Stimulated activated CD4-positive, alpha-beta T cell treated with anti-CD3 and anti-CD28 coated beads, Interleukin-15, amount 100 ng/mL, for 1 hour (primary cell): ENCODE measurements at places on chromosomes 6 and 20.

DNA sequence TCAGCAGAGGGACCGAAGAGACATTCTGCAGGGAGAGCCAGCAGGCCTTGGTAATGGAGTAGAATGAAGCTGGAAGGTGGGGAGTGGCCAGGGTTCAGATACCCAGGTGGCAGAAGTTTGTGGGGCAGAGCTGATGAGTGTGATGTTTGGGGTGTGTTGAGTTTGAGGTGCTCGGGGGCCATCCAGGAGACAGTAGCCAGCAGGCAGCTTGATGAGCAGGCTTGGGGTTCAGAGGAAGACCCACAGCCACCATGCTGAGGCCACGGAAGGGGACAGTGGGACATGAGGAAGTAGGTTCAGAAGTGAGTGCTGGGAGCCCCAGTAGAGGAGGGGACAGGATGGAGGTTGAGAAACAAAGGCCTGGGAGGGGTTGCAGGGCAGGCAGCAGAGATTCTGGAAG is 11.1 kb upstream of the FOXS1 start:
- DNase-seq: no peak

DNA sequence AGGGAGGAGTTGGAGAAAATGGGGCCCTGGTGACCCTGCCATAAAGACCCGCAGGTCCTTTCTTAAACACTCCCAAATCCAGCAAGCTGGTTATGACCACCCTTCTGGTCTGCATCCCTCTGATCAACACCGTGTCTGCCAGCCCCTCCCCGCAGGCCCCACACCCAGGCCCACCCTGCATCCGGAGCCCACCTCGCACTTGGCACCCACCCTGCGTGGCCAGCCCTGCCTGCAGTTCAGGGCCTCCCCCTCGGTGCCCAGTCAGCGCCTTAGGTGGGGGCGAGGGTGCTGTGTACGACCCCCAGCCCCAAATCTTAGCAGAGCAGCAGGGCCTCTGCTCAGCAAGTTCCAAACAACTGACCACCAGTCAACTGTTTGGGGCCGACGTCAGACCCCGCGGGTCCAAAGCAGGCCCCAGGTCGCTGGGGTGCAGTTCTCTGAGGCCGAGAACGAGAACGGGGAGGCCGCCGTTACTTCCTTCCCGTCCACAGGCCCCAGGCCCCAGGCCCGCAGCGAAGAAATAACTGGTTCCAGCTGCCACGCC is 1.2 kb downstream of the ACSS1 start:
- DNase-seq: no peak

DNA sequence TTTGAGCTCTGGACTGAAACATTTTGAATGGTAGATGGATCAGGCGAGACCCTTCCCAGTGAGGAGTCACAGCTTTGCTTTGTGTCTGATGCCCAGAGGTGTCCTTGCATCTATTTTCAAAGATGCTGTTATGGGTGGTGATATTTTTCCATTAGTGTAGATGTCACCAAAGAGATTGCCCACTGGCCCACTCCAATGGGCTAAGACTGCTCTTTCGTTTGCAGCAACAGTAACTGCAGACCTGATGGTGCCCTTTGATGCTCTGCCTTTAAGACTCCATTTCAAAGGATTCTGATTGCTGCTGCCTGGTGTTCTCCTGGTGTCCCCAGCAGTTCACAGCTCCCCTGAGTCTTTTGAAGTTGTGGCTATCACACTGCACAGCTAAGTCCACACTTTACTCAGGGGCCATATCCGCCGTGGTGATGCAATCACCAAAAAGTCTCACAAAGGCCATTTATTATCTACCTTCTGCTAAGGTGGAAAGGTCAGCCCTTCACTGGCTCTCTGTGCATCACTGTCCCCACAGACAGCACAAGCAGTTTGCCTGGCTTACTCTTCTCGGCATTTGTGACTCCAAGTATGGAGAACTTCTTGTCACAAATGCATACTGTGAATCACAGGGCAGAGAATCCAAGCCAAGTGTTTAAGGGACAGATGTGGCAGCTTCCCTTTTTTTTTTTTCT is 56.4 kb downstream of the NOX3 start:
- no peak for DNase-seq

DNA sequence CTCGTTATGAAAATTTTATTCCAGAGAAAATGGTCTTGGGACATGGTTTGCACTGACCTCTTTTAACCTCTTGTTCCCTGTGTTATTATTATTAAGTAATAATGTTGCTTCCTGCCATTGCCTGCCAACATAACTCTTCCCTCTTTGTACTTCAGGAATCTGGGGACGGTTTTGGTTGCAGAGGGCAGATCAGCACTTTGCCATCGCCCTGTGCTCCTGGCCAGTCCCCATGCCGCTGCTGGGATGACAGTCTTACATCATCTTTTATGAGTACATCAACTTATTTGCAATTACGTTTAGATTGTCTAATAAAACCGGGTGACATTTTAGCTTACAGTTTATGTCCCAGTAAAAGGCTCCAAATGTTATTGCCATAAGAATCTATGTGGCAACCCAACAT is 157.2 kb downstream of the CDH26 start:
- DNase-seq: no peak

GRCh38 chr6:29992807-29993206 is 50.5 kb downstream of the HLA-A start:
- no peak for DNase-seq

GRCh38 chr20:46400253-46400652 is 6.2 kb downstream of the ELMO2 start:
- no peak for DNase-seq

DNA sequence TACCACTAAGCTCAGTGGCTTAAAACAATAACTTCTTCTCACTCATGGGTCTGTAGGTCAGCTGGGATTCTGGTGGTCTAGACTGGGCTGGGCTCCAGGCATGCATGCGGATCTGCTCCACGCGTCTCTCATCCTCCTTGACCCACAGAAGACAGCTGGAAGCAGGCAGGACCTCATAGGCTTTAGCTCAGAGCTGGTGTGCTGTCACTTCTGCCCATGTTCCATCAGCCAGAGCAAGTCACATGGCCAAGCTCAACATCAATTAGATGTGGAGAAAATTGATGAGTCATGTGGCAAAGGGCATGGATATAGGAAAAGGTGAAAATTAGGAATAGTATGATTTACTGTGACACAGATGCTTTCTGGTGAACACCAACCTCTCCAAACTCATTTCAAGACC is 57.4 kb upstream of the PSMF1 start:
- no peak for DNase-seq

- DNase-seq: no peak
Measured at GRCh38 chr20:23753194-23753548, 2.4 kb upstream of the CST1 start.

- DNase-seq: no peak
Measured at GRCh38 chr20:20365480-20366161, 2.3 kb upstream of the INSM1 start.

GRCh38 chr6:4303638-4304037 is 168.3 kb upstream of the ECI2 start:
- DNase-seq: no peak

GRCh38 chr6:9540534-9541126 is 874.2 kb downstream of the TFAP2A start:
- no peak for DNase-seq

DNA sequence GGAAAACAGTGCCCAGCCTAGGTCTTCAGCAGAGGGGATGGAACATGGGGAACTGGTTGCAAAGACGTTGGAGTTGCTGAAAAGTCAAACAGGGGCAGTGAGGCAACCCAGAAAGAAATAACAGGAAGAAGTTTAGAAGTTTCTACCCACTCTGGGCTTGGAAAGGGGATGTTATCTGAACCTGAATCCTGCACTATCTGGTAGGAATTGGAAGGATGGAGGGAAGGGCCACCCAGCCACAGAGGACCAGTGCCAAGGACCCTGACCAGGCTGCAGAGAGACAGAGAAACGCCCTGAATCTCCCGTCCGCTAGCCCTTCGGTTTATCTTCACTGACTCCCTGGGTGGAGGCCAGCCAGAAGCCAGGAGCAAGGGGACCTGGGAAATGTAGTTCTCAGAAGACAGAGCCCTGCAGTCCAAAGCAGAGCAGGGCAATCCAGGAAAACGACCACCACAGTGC is 217.3 kb upstream of the RREB1 start:
- no peak for DNase-seq

DNA sequence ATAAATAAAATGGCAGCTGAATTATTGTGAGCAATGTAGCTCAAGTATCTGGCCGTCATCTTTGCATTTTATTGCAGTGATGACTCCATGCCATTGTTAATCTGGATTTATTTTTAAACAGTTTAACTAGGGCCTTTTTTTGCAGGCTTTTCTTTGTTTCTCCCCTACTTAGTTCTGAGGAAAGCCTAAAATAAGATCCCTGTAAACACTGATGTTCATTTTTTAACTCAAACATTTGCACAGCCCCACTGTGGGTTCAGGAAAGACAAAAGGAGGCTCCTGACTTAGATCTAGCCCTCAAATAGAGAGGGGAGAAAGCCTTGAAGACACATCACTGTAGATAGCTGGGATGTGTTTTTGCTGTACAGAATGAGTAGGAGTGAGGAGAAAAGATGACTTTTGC is 69.2 kb downstream of the PLEKHG1 start:
- no peak for DNase-seq

- no peak for DNase-seq
Measured at GRCh38 chr20:17730071-17730470, 30.3 kb downstream of the BANF2 start.
